ENCODE measurements at places on chromosomes 4 and X.

DNA sequence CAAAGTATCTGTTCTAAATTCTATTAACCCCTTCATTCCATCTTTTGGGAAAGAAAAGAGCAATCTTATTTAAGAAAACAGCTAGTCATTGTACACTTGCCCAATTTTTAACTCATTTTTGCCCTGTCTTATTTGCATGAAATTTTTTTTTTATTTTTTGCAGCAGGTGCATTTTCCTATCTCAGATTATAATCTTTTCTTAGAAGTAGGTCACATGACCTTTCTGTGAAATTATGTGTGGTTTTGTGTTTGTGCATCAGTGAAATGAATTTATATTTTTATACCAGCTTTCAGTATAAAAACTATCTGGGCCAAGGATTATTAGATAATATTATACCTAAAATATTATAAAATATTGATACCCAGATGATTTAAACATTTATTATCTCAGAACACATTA, 145.6 kb downstream of the INPP4B start:
- DNase-seq: no peak

DNA sequence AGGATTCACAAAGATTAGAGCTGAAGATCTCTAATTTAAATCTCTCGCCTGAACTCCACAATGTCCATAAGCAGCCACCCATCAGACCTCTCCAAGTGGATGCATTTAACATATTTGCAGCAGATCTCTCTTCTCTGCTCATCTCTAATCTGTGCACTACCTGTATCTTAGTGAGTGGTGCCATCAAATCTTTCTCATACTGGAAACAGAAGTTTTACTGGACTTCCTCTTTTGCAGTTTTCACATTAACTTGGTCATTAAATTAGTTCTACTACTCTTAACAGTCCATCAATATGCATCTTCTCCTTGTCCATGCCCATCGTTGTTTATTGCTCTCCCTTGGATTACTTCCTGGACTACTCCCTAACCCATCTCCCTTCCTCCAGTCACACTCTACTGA, 488.5 kb downstream of the IL15 start:
- no peak for DNase-seq

DNA sequence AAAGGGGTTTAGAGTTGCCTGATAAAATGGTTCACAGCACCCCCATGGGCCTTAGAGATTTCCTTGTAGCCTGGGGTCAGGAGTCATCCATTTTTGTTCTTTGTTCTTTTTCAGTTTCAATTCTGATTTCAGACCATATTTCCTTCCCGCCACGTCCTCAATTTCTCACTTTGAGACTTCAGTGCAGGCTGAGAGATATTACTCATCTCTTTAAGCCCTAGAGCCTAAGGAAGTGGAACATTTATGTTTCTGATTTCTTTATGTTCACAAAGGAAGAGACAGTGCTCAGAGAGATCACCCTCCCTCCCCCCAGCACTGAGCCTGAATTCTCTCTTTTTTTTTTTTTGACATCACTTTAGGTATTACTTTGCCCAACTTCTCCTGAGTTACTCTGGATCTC, 56.3 kb downstream of the MSN start:
- no peak for DNase-seq

GRCh38 chr4:16492872-16493271, 266.6 kb upstream of the TAPT1 start:
- DNase-seq: no peak

DNA sequence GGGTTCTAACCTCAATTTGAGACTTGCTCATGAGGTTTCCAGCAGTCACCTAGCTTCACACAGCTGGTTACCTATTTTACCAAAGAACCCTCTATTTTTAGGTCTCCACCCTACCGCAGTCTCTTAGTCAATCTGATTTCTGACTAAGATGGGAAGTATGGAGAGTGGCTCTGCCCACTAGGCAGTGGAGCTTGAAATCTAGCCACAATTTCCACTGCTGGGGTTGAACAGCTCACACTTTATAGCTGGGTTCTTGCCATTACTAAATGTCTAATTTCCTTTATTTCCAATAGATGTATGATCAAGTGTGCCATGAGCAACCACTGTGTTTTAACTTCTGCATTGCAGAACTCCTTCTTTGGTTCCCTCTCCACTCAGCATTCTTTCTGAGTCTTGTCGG, 43.1 kb downstream of the GASK1B start:
- no peak for DNase-seq

- no peak for DNase-seq
Measured at GRCh38 chr4:81883530-81884450, 412.1 kb upstream of the RASGEF1B start.

DNA sequence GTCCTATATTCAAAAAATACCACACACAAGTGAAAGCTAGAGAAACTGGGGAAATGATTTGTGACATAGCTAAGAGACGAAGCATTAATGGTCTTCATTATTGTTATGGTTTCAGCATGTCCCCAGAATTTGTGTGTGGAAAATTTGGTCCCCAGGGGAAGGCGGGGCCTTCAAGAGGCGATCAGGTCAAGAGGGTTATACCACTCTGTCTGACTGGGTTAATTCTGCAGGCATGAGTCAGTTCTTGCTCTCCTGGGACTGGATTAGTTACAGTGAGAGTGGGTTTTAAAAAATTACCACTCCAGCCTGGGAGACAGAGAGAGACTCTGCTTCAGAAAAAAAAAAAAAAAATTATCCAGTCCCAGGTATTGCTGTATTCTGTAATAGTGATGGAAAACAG, 2.1 kb upstream of the MTNR1A start:
- DNase-seq: no peak

DNA sequence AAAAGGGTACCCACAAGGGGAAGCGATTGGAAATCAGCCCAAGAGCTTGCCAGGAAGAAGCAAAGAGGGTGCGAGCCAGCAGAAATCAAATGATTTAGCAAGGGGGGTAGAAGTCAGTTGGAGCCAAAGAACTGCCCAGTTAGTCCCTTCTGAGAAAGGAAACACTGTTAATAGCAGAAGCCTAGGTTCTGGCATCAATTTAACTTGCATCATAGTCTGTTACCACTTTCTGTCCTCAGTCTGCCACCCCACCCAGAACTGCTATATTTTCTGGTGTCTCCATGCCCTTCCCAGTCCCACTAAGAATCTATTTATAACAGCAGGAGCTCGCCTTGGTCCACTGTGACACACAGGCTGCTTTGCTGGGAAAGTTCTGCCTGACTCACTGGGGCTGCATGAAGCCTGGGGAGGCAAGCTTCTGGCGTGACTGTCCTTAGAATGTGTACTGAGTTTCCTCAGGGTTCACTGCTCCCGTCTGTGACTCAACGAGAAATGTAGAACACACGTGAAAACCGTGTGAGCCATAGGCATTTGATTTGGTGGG, 157.8 kb upstream of the TTC29 start:
- DNase-seq: no peak

DNA sequence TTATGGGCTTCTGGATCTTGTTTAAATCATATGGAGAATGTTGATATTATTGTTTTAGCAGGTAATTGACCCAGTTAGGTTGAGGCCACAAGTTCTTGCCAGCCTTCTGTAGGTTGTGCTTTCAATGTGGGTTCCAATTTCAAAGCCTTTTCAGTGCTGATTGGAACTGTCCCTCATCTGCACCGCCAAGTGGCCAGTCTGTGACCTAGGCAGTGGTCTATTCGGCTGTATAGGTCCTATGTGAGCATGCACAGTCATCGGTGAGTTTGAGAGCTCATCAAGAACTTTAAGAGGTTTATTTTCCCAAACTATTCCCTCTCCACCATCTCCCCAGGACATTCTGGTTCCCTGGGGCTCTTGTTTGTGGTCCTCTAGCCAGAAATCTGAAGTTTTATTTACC, 35.7 kb downstream of the DDX53 start:
- DNase-seq: no peak

- no peak for DNase-seq
Measured at GRCh38 chr4:141121768-141122454, 11.4 kb downstream of the RNF150 start.

- DNase-seq: no peak
Measured at GRCh38 chrX:18676470-18676869, 4.6 kb upstream of the RS1 start.

DNA sequence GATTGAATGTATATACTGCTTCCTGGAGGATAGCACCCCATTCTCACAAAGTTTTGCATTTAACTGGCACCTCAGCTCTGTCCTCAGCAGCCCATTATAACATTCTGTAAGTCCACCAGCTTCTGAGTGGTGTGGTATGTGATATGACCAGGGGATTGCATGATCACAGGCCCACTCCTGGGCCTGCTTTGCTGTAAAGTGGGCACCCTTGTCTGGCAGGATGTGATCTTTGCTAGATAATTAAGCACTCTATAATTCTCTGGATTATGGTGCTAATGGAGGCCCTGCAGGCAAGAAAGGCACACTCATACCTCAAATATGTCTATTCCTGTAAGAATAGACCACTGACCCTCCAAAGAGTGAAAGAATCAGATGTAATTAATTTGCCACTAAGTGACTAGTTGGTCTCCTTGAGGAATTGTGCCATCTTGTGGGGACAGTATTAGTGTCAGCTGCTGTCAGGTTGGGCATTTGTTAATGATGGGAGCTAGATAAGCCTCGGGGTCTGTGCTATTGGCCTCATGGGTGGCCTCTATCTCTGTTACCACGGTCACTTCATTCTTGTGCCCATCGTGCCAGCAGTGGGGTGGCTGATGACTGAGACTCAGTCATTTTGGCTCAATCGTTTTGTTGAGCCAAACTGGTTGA, 2.2 kb upstream of the CFI start:
- DNase-seq: no peak

DNA sequence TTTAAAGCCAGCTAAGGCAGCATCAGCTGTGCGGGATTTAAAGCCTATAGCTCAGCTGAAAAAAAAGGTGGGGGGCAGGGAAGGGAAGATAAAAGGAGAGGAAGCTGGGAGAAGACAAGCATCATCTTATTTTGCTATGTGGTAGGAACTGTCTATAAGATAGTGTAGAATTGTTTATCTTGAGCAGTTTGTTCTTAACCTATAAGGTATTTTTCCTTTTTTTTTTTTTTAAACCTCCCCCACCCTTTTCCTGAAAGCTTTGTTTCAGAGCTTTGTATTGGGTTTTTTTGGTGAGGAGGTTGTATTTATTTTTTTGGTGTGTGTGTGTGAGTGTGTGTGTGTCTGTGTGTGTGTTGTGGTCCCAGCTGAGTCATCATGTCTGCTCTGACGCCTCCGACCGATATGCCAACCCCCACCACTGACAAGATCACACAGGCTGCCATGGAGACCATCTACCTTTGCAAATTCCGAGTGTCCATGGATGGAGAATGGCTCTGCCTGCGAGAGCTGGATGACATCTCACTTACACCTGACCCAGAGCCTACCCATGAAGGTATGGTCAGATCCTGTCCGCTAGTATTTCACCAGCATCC, 531 bp downstream of the RUFY3 start:
- DNase-seq: no peak

DNA sequence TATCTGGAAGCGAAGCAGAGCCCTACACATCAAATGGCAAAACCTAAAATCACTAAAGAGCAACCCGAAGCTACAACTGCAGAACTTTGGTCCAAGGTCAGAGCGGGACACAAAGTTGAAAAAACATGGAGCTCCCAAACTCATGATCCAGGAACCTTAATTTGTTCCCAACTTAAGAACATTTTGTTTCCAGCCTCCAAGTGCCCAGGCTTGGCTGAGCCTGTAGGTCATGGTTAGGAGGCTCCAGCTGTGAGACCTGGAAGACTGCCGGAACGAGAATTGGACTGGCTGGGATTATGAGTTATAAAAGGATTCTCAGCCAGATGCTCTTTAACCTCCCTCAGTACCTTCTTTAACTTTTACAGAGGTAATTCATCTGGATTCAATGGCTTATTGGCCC, 349.1 kb upstream of the DDX53 start:
- DNase-seq: no peak

GRCh38 chrX:15882704-15883539, 28.3 kb upstream of the AP1S2 start:
- no peak for DNase-seq

- no peak for DNase-seq
Measured at GRCh38 chr4:56464581-56464980, 2.8 kb upstream of the SRP72 start.

- no peak for DNase-seq
Measured at GRCh38 chr4:62901101-62901500, 1508.1 kb downstream of the TECRL start.

- DNase-seq: no peak
Measured at GRCh38 chr4:70747874-70748273, 26.1 kb downstream of the RUFY3 start.

GRCh38 chr4:80202741-80203553, 5.6 kb downstream of the PRDM8 start:
- no peak for DNase-seq

- DNase-seq: peak; percentile 81
Measured at GRCh38 chr4:78775303-78776078, 659 bp upstream of the BMP2K start.

- no peak for DNase-seq
Measured at GRCh38 chrX:150365990-150366911, 3.1 kb downstream of the MAMLD1 start.

- no peak for DNase-seq
Measured at GRCh38 chrX:132563976-132564375, 75.1 kb upstream of the MBNL3 start.

- DNase-seq: no peak
Measured at GRCh38 chr4:48914311-48914710, 7.7 kb upstream of the OCIAD2 start.

DNA sequence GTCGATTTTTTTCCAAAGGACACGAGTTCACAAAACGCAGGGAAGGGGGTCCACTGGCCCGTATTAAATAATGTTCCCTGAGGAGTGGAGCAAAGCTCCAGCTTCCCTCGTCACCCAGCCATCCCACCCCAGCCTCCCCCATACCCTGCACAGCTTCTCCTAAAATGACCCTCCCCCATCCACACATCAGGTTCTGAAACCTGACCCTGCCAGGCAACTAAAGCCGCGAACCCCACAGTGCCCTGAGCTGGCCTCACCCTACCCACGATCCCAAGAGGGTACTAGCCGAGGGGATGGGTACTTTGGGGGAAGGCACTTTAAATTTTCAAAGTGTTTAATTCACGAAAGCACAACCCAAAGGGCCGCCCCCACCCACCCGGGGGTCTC, 634 bp downstream of the APOO start:
- DNase-seq: no peak

DNA sequence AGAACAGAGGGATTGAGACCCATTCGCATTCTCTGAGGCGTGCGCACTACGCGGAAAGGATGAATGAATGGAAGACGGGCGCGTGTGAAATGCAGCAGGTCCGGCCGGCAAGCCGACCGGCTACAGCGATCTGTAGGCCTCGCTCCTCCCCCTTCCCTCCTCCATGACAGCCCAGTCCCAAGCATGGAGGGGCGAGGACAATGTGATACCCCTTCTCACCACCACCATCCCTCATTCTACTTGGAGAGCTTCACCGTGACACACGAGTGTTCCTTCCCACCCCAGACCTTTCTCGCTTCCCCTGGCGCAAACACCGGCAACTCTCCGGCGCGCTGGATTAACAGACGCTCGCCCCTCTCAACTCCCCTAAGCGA, 815 bp downstream of the EIF4E start:
- peak; percentile 37 for DNase-seq

DNA sequence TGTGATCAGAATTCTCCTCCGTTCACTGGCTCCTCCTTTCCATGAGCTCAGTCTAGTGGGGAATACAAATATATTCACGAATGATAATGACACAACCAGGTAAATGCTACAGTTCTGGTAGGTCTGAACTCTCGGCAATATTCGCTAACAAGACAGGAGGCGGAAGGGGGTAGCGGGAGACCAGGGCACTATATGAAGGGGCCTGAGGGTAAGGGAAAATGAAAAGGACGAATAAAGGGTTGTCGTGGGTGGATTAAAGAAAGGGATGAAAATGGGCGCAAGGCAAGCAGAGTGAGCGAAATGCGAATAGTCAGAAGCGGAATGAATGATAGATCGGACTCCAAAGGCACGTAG, 743 bp downstream of the NKAP start:
- no peak for DNase-seq

GRCh38 chrX:121221322-121221977, 174.0 kb downstream of the GLUD2 start:
- DNase-seq: no peak

All from activated CD8-positive, alpha-beta memory T cell treated with anti-CD3 and anti-CD28 coated beads for 1 hour (primary cell).